HuH-7.5 (cell line): ENCODE measurements at places on chromosomes 6 and 20.

DNA sequence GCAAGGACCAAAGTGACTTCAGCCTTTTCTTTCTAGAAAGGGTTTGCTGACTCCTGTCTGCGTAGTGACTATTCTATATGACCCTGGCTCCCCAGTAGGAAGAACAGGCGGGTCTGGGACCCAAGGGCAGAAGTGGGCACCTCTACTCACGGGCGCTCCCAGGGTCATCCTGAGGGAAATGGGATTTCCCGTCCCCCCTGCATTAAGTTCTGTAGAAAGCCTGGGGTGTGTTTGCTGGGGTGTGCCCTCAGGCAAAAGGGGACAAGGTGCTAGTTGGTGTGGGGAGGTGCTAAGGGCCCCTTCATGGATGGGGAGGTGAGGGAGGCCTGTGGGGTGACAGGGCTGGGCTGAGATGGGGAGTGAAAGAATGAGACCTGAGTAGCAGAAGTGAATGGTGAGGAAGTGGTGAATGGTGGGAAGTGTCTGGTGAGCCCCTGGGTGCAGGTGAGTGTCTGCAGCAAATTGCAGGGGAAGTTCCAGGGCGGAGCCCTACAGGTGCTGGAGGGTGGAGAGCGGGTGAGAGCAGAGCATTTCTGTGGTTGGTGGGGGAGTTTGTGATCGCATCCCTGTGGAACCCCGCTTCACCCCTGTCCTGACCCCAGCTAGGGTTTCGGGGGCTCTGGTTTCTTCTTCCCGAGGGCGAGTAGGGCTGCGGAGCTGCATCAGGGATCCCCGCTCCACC lies 21.1 kb downstream of the RAET1L start:
- no peak for DNase-seq

DNA sequence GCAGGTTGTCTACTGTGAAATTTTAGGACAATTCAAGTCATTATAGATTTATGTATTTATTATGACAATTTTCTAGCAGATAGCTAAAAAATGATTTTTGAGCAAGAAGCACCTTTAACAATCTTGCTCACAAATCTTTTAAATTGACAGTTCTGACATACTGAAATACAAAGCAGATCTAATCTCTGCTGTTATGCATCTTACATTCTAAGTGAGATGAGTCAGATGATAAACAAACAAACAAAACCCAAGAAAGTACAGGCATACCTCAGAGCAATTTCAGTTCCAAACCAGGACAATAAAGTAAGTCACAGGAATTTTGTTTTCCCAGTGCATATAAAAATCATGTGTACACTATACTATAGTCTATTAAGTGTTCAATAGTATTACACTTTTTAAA lies 430.7 kb upstream of the PTCHD4 start:
- DNase-seq = no peak

- no peak for DNase-seq
These were observed 12.3 kb downstream of the PAQR8 start for GRCh38 chr6:52374247-52374646.

DNA sequence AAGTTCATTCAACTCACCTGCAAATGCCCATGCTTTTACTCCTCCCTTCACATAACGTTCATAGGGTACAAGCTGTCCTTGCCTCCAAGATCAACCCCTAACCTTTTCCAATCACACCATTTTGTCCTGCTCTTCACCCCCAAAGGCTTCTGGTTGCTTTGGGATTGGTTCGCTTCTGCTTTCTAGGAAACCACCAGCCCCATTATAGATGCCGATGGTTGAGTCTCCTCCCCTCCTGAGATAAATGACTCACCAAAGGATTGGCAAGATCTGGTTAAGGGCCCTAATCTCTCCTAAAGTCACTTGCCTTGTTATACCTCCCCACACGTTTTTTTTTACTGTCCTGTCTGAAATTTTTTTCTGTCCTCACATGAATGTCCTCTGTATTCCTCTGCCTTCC lies 311.4 kb downstream of the HACE1 start:
- DNase-seq = no peak

DNA sequence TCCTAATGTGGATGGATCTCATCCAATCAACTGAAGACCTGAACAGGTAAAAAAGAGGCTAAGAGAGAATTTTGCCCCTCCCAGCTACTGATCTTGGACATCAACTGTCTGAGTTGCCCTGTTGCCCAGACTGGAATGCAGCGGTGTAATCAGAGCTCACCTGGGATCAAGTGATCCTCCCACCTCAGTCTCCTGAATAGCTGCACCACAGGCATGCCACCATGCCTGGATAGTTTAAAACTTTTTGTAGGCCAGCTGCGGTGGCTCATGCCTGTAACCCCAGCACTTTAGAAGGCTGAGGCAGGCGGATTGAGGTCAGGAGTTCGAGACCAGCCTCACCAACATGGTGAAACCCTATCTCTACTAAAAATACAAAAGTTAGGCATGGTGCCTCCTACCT lies 34.9 kb upstream of the GCNT2 start:
- no peak for DNase-seq

DNA sequence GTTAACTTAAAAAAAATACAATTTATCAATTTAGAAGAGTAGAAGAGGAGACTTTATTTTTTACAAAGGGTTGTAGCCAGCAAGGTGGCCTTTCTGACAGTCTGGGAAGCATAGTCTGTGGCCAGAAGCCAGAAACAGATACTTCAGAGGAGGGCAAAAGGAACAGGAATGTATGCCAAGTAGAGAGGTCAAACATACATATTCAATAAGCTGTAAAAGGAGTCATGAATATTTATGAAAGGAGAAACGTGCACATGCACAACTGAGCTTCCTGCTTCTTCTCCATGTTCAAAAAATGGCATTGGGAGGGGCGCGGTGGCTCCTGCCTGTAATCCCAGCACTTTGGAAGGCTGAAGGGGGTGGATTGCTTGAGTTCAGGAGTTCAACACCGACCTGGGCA lies 43.9 kb upstream of the FAM184A start:
- no peak for DNase-seq

DNA sequence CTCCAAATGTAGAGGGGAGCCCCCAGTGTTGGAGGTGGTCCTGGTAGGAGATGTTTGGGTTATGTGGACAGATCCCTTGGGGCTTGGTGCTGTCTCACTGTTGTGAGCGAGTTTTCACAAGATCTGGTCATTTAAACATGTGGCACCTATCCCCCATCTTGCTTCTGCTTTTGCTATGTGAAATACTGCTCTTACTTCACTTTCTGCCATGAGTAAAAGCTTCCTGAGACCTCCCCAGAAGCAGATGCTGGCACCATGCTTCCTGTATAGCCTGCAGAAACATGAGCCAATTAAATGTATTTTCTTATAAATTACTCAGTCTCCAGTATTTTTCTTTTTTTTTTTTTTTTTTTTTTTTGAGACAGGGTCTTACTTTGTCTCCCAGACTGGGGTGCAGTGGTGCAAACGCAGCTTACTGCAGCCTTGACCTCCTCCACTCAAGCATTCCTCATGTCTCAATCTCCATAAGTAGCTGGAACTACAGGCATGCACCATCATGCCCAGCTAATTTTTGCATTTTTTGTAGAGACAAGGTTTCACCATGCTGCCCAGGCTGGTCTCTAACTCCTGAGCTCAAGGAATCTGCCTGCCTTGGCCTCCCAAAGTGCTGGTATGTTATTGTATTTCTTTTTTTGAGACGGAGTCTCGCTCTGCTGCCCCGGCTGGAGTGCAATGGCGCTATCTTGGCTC lies 177.1 kb downstream of the ALDH8A1 start:
- DNase-seq = no peak

DNA sequence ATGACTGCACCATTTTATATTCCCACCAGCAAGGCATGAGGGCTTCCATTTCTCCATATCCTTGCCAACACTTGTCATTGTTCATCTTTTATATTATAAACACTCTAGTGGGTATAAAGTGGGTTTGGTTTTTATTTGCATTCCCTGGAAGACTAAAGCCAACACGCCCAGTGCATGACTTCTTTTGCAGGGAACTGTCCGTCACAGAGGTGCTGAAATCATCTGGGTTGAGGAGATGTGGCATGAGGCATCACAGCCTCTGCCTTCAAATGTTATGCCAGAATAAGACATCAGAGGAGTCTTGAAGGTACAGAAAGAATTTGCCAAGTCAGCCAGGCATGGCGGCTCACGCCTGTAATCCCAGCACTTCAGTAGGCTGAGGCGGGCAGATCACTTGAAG lies 29.9 kb upstream of the FAM210B start:
- no peak for DNase-seq

DNA sequence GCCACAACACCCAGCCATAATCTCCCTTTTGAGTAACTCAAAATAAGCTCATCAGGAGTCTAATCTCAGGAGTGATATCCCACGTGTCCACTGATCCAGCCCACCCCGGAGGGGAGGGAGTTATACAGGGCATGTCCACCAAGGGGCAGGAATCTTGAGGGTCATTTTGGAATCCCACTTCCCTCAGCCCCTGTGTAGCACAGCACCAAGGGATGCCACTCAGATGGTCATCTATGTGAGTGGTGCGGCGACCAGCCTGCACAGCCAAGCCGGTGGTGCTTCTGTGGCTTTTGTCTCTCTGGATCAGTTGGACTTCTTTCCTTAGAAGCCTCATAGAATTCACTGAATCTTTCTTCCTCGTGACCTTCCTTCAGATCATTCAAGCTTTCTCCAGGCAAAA lies 11.0 kb upstream of the BCAS4 start:
- no peak for DNase-seq

DNA sequence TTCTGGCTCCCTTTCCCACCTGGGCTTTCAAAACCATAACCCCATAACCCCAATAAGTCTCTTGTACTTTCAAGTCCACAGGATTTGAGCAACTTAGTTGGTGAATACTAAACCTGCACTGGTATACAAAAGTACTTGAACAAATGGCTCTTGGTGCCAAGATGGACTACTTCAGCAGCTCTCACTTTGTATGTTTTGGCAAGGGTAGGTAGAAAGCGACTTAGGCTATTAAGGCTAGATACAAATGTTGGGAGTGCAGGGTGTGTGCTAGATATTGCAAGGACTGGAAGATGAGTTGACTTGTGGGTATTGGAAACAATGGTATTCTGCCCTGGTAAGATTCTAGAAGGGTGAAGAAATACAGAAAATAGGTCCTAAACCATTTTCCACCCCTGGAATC lies 182.6 kb upstream of the MOCS1 start:
- DNase-seq = no peak

DNA sequence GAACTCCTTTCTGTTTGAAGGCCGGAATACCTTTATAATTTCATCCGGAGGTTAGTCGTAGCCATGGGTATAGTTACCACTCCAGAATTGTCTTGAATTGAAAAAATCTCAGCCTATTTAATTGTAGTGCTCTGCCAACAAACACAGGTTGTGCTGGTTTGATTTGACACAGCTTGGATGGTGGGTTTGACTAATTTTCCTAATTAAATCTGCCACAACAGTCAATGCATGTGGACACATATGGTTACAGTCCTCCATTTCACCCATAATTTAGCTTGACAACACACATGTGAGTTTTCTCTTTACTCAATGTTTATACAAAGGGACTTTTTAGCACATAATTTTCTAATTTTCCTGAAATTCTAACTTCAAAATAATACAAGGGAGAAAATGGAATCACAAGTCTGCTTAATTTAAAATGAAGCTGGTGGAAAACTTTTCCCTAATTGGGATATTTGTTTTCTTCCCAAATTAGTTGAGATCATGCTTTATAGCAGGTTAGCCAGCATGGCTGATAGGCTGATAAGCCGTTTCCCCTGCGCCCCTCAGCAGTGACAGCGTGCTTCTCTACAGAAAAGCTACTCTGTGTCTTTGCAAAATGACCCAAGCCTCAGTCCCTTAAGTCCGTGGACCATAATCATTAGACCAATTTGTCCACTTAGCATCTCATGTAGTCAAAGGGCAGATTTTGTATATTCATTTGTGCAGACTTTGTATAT lies 463.5 kb upstream of the FLRT3 start:
- no peak for DNase-seq

GRCh38 chr6:47141171-47141570 lies 99.0 kb upstream of the ADGRF1 start:
- DNase-seq = no peak

DNA sequence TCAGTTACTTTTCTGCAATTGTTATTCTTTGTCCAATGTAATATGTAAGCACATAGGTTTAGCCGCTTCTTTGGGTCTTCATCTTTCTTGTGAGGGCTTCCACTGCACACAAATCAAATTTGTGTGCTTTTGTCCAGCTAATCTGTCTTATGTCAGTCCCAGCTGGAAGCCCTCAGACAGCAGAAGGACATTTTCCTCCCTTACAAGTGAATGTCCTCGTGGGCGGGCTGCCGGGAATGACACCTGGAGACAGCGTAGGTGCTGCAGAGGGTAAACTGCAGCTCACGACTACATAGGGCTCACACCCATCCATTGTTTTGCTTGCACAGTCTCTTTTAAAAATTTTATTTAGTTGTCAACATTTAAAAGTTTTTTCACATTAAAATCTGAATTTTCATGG lies 24.6 kb upstream of the PPP1R14C start:
- no peak for DNase-seq

GRCh38 chr20:40991181-40991889 lies 37.3 kb upstream of the TOP1 start:
- DNase-seq = no peak

- DNase-seq = no peak
These were observed 53.9 kb upstream of the SIM1 start for GRCh38 chr6:100518588-100518987.

DNA sequence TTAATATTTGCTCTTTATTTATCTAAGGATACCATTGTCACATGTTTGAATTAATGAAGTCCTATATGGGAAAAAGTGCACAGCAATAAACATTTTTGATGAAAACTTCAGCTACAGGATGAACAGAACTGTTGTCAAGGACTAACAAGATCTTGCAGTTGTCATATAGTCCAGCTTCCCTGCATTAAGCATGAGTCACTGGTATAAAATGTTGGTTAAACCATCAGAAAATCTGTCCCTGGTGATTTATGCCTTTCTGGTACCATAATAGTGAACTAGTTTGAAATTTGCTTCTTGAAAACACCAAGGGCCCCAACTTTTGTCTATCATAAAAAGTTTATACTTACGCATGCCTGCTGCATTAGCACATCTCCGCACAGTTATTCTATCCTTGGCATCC lies 60.4 kb upstream of the RSPO3 start:
- no peak for DNase-seq

DNA sequence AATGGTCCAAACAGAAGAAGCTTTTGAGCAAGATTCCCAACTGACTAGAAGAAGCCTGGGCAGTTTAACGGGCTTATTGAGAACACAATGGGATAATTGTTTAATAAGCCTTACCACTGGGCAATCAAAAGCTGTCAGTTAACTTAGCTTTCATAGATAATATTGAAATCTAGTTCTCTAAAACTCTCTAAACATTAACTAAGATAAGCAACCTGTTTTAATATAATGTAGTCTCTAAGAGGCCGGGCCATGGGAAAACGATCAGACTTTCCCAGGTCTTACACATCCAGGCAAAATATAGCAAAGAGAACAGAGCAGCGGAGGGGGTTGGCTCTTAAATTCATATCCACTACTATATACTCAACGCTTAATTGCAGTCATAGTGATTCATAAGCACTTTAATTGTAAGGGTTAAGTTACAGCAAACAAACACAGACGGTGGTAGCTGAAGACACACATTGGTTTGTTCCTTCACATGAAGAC lies 128.0 kb upstream of the FAM83B start:
- no peak for DNase-seq

DNA sequence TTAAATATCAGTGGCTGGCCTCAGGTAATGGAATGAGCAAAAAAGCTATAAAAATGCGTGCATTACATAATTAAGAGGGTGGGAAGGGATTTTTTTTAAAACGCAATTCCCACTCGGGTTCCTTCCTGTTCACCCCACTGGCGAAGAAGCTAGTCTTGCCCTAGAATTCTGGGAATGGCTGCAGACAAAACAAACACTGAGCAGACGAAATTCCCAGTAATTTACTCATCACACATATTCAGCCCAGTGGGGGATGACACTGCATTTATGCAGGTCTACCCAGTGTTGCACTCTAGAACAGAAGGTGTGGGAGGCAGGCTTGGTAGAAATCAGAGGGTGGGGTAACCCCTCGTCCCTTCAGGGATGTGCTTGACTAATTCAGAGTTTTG lies 2695.0 kb upstream of the DEFB115 start:
- no peak for DNase-seq
